ENCODE measurements at places on chromosomes 4 and X.

DNA sequence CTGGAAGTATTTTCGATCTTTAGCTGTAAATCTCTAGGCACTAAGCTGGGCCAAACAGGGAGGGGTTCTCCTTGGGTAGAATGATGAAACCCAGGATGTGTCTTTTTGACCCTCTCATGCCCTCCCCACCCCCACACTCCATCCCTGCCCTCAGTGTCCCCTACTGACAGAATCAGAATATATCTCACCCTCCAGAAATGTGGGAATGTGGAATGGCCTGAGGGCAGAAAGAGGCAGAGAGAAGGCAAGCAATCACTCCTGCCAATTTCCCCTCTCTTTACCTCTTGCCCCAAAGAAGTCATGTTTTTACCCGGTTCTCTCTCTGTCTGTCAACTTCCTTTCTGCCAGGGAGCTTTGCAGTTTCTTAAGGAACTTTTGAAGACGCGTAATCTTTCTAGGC, 34.4 kb downstream of the RAP2C start:
- DNase-seq = no peak

GRCh38 chr4:40912460-40913184, 162.9 kb downstream of the NSUN7 start:
- no peak for DNase-seq

DNA sequence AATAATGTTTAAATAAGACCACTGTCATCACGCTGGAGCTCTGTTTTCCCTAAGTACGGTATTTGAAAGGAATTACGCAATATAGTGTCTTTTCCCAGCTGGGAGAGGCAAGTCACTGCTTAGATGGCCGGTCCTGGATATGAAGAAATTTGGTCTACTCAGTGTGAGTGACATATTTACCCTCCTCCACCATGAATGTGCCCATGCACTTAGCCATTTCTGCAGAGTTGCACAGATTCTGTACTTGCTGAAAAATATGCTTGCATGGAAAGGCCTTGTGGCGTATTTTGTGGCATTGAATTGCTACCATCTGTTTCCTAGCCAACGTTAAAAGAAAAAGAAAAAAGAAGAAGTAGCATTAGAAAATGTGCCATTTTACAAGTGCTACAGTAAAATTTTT, 73.1 kb downstream of the ADGRL3 start:
- no peak for DNase-seq

DNA sequence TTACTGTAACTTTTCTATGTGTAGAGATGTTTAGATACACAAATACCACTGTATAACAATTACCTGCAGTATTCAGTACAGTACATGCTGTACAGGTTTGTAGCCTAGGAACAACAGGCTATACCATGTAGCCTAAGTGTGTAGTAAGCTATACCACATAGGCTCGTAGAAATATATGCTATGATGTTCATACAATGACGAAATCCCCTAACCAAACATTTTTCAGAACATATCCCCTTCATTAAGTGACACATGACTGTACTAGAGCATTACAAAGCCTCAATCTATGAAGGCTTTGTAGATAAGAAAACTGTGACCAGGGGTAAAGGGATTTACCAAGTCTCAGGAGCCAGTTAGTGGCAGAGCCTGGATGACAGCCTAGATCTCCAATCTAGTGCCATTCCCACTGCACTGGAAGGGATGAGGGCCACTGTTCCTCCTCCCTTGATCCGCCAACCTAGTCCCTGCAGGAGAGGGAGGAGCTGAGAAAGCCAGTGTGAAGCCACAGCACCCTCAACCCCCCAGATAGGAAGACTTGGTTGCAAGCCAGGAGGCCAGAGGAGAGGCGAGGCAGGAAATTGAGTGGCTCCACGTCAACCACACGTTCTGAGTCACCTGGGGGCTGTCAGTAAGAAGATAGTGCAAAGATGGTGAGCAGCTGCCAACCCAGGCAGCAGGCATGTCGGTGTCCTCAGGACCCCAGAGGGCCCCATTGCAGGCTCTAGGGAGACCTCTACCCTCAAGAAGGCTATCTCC, 227.7 kb downstream of the BCOR start:
- DNase-seq = peak; percentile 73

DNA sequence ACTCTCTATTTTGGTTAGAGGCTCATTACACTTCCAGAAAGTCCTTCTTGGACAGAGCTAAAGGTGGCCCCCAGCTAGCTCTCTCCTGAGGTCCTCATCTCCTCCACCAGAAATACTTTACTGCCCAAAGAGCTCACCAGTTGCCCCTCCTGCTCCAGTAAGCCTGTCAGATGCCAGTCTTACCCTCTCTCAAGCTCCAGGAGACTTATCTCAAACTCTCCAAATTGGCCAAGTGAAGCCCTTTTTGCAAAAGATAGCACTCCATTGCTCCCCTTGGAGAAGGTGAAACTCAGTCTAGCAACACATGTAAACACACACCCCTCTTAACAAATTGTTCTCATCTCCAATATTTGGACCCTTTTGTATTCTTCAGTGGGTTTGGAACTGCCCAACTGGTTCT, 128.5 kb downstream of the ZNF330 start:
- DNase-seq = no peak

- no peak for DNase-seq
These were observed 211.5 kb upstream of the DDX53 start for GRCh38 chrX:22788221-22788620.

DNA sequence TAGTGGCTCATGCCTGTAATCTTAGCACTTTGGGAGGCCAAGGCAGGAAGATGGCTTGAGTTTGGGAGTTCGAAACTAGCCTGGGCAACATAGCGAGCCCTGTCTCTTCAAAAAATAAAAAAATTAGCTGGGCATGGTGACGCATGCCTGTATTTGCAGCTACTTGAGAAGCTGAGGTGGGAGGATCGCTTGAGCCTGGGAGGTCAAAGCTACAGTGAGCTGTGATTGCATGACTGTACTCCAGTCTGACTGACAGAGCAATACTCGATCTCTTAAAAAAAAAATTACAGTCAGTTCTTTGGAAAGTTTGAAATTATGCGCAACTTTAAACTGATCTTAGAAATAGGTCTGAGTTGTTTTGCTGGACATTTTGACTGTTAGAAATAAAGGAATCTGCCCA, 55.8 kb downstream of the DOCK11 start:
- DNase-seq = no peak

DNA sequence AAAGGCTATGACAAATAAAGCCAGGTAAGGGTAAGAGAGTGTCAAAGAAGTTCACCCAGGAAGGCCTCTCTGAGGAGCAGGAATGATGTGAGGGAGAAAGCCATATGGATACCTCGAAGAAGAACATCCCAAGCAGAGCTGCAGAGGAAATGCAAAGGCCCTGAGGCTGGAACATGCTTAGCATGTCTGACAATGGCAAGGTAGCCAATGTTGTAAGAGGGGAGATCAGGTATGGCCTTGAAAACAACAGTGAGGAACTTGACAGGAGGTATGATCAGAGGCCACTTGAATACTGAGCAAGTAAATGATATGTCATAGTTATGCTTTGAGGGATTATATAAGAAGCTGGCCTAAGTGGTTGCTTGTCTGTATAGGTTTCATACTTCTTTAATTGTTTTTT, 3.8 kb downstream of the SCFD2 start:
- no peak for DNase-seq

GRCh38 chrX:23008431-23009099, 8.8 kb downstream of the DDX53 start:
- DNase-seq = no peak

GRCh38 chr4:125243789-125244397, 70.9 kb upstream of the FAT4 start:
- DNase-seq = no peak

DNA sequence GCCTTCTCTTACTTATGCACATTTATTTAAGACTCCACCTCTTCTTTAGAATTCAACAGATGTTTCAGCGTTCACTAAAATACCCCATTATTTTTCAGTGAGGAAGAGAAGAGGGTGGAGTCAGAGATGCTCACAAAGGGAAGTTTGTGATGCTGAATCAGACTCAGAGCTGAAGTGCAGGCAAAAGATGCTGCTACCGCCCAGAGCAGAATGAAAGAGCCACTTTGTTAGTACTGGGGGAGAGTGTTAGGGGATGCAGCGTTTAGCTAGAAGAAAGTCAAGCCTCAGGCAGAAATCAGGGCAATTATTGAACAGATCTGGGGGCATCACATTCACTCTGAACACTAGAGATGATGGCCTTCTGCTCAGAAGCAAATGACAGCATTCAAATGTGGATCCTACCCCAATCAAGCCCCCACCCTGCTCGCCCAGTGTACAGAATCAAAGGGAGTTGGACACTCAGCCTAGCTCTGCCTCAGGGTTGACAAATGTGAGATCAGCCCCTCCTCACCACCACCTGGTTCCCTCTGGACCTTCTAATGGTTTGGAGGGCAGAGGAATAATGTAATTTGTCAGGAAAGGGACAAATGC, 138.3 kb downstream of the UNC5C start:
- no peak for DNase-seq

- DNase-seq = no peak
These were observed 173.6 kb upstream of the SFRP2 start for GRCh38 chr4:153962311-153963039.

DNA sequence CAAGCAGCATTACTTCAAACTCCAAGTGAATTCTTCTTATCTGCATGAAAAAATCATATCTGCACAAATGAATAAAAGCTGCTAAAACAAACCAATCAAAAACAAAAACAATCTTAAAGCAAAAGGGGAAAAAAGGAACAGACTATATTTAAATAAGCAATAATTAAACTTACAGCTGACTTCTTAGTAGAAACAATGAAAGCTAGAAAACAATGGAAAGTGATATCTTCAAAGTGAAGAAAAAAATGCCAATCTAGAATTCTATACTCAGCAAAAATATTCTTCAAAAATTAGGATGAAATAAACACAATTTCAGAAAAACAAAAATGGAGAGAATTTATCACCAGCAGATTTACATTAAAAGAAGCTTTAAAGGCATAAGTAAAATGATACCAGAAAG, 20.0 kb downstream of the STBD1 start:
- no peak for DNase-seq

- no peak for DNase-seq
These were observed 357.8 kb downstream of the TLL1 start for GRCh38 chr4:166230841-166231240.

DNA sequence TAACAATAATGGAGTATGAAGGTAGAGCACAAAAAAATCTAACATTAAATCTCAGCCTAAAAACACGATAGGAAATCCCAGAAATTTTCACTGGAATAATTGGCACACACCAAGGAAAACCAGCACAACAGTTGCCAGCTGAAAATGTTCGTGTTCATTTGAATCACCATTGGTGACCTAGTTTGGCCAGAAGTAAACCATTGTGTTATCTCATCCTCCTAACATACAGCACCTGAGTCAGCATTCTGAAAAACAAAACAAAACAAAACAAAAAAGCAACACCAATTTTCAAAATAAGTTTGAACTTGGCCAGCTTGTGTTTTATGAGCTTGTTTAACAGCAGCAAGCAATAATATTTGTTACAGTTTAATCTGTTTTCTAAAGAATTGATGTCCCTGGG, 41.1 kb downstream of the UCHL1 start:
- DNase-seq = no peak

Data from stimulated activated CD4-positive, alpha-beta T cell treated with anti-CD3 and anti-CD28 coated beads, Interleukin-4, amount 100 ng/mL, for 24 hours (primary cell).